IMR-90 (cell line): ENCODE measurements at places on chromosomes 1 and 21. TPM values are rescaled to one million over a fixed set of nuclear protein-coding genes. Genes with fewer than 3 reads are reported as not detected.

The FOXD2 gene
- 0.03 and 0.04 TPM in 2 replicates for polyA plus RNA-seq

The LIN28A gene
- not detected in 2 replicates for polyA plus RNA-seq

The KCND3 gene
- polyA plus RNA-seq = 0.03 and 0.04 TPM in 2 replicates

The RIPPLY3 gene
- 0.07 and 0.10 TPM in 2 replicates for polyA plus RNA-seq

The DVL1 gene
- 35.9 and 47.6 TPM in 2 replicates for polyA plus RNA-seq

The OVAAL gene
- not detected in 2 replicates for polyA plus RNA-seq

The ITPKB gene
- polyA plus RNA-seq = 1.3 and 1.4 TPM in 2 replicates

The ESRRG gene
- 0.16 and 0.17 TPM in 2 replicates for polyA plus RNA-seq

The HSF2BP gene
- 0.63 and 0.87 TPM in 2 replicates for polyA plus RNA-seq

The NBPF4 gene
- polyA plus RNA-seq = not detected in 2 replicates

The TRIM46 gene
- 6.2 and 6.9 TPM in 2 replicates for polyA plus RNA-seq

The CLEC20A gene
- not detected in 2 replicates for polyA plus RNA-seq

The LYPD8 gene
- not detected in 2 replicates for polyA plus RNA-seq

The PDC gene
- not detected in 2 replicates for polyA plus RNA-seq

The SLFNL1 gene
- 0.07 and 0.09 TPM in 2 replicates for polyA plus RNA-seq

The CDC7 gene
- polyA plus RNA-seq = 3.4 and 4.3 TPM in 2 replicates

The SPRR1A gene
- not detected in 2 replicates for polyA plus RNA-seq

The LDLRAD1 gene
- polyA plus RNA-seq = not detected in 2 replicates

The KIAA1614 gene
- 3.0 and 3.5 TPM in 2 replicates for polyA plus RNA-seq

The NMNAT2 gene
- polyA plus RNA-seq = 1.5 and 2.4 TPM in 2 replicates

The OLFM3 gene
- polyA plus RNA-seq = not detected in 2 replicates

The CELA2A gene
- polyA plus RNA-seq = not detected in 2 replicates

The ITLN2 gene
- not detected in 2 replicates for polyA plus RNA-seq

The DNAH14 gene
- polyA plus RNA-seq = 2.8 and 3.6 TPM in 2 replicates

The ADGRL4 gene
- 4.5 and 5.0 TPM in 2 replicates for polyA plus RNA-seq

The AADACL4 gene
- polyA plus RNA-seq = not detected in 2 replicates

The OR2T11 gene
- polyA plus RNA-seq = not detected in 2 replicates

The LCE1D gene
- not detected in 2 replicates for polyA plus RNA-seq

The CRYAA gene
- polyA plus RNA-seq = not detected in 2 replicates

The ANGPTL7 gene
- polyA plus RNA-seq = not detected in 2 replicates

The PODN gene
- 5.4 and 6.2 TPM in 2 replicates for polyA plus RNA-seq

The FYB2 gene
- not detected in 2 replicates for polyA plus RNA-seq

The EPHA10 gene
- not detected in 2 replicates for polyA plus RNA-seq

The FAM167B gene
- 0.53 and 0.59 TPM in 2 replicates for polyA plus RNA-seq

The IFI16 gene
- 59.2 and 65.3 TPM in 2 replicates for polyA plus RNA-seq

The RSPH1 gene
- not detected in 2 replicates for polyA plus RNA-seq

The C1orf116 gene
- 0.03 TPM in 1 of 2 replicates, not detected in the other for polyA plus RNA-seq

The CDC14A gene
- polyA plus RNA-seq = 1.5 and 1.7 TPM in 2 replicates

The SIK1 gene
- 1.9 and 4.0 TPM in 2 replicates for polyA plus RNA-seq

The FLG2 gene
- polyA plus RNA-seq = 0.02 TPM in 1 of 2 replicates, not detected in the other

The FNDC5 gene
- 1.2 and 1.5 TPM in 2 replicates for polyA plus RNA-seq

The S100A12 gene
- polyA plus RNA-seq = not detected in 2 replicates

The MPL gene
- polyA plus RNA-seq = 0.12 TPM in 1 of 2 replicates, not detected in the other

The VCAM1 gene
- 5.7 and 10.1 TPM in 2 replicates for polyA plus RNA-seq

The RGS13 gene
- polyA plus RNA-seq = not detected in 2 replicates

The CRNN gene
- not detected in 2 replicates for polyA plus RNA-seq

The NHLH2 gene
- not detected in 2 replicates for polyA plus RNA-seq

The URB2 gene
- 5.9 and 6.3 TPM in 2 replicates for polyA plus RNA-seq

The PIGV gene
- polyA plus RNA-seq = 6.9 and 7.2 TPM in 2 replicates

The TXNIP gene
- 21.8 and 36.4 TPM in 2 replicates for polyA plus RNA-seq

The ADCY10 gene
- 0.03 and 0.19 TPM in 2 replicates for polyA plus RNA-seq

The KCNJ9 gene
- polyA plus RNA-seq = not detected in 2 replicates

The TRIM67 gene
- polyA plus RNA-seq = not detected in 2 replicates
